ENCODE measurements at places on chromosomes 2 and 18.
A peak's percentile ranks its signal among the peaks of the same experiment; 100 is the strongest.

DNA sequence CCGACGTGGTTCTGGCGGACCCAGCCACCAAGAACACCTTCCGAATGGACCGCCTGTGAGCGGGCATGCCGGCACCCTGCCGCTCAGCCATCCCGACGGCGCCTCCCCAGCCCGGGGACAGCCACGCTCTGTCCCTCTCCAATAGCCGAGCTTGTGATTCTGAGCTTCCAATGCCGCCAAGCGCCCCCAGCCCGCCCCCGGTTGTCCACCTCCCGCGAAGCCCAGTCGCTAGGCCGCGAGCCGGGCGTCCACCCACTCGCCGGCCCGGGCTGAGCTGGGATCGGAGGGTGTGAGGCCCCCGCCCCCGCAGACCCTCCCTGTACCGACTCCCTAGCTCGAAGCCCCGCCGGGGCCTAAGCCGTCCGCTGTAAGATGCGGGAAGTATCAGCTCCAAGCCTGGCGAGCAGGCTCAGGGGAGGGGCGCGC is 1195.1 kb upstream of the CHAC2 start:
- DNase-seq, result no peak

- no peak for DNase-seq
These were observed 74.6 kb downstream of the COL5A2 start for GRCh38 chr2:189104934-189105333.

- no peak for DNase-seq
These were observed 14.2 kb downstream of the GPATCH11 start for GRCh38 chr2:37098416-37099118.

- DNase-seq, result no peak
These were observed 100.7 kb downstream of the ARHGAP15 start for GRCh38 chr2:143229952-143230351.

GRCh38 chr18:65994302-65994701 is 243.5 kb downstream of the CDH7 start:
- peak; percentile 55 for DNase-seq

- no peak for DNase-seq
These were observed 181.5 kb downstream of the KLHL29 start for GRCh38 chr2:23566241-23567142.

GRCh38 chr2:111072220-111072871 is 48.4 kb upstream of the BCL2L11 start:
- DNase-seq, result no peak

DNA sequence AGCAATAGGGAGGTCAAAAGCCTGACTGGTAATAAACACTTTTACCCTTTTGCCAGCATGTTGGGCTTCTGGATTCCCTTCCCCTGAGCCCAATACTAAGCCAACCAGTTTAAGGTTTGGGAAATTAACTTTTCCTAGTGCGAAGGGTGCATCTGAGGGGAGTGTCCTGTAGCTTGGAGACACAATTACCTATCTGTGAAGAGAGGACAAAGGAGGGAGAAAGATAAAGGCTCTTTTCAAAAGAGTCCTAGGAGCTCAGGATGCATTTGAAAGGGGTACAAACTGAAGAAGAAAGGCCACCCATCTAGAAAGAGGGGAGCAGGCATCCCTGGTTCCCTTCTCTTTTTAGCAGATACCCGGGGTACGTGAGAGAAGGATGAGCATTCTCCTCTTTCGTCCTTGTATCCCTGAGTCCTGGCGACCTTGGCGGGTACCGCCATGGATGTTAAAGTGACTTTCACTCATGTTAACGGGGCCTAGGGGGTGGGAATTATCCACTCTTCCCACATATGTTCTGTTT is 25.1 kb downstream of the C18orf54 start:
- DNase-seq, result no peak

DNA sequence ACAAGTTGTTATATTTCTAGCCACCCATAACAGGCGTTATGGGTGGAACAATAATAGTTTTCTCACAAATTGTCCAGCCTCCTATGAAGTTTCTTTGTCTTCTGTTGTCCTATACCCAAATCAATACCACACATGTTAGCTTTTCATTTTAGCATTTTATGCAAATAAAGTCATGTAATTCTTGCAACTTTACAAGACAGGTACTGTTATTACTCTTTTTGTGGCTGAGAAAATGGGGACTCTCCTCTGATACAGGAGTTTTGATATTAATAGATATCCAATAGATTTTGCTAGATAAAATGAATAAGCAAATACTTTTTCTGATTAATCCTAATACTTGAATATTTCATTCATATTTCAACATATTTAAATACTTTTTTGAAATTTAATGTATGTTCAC is 151.0 kb downstream of the PMAIP1 start:
- DNase-seq, result no peak

DNA sequence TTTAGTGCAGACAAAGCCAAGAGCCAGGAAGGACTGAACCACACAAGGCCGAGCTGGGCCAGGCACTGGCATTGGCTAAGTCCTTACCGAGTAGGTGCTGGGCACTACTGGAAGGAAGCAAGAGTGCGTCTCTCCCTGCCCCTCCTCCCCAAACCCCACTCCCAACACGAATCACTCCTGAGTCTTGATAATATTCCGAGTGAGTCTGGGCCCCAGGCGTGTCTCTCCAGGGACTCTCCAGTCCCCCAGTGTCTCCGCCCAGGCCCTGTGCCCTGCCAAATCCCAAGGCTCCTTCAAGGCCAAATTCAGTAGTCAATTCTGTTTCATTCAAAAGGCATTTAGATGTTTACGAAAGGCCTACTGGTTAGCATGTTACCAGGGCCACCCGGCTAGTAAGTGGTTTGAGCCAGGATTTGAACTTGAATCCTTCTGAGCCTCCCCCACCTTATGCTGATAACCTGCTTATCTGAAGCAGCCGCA is 82.8 kb downstream of the GLI2 start:
- no peak for DNase-seq

- peak; percentile 38 for DNase-seq
These were observed 174.9 kb downstream of the SEPTIN10 start for GRCh38 chr2:109438773-109439389.

DNA sequence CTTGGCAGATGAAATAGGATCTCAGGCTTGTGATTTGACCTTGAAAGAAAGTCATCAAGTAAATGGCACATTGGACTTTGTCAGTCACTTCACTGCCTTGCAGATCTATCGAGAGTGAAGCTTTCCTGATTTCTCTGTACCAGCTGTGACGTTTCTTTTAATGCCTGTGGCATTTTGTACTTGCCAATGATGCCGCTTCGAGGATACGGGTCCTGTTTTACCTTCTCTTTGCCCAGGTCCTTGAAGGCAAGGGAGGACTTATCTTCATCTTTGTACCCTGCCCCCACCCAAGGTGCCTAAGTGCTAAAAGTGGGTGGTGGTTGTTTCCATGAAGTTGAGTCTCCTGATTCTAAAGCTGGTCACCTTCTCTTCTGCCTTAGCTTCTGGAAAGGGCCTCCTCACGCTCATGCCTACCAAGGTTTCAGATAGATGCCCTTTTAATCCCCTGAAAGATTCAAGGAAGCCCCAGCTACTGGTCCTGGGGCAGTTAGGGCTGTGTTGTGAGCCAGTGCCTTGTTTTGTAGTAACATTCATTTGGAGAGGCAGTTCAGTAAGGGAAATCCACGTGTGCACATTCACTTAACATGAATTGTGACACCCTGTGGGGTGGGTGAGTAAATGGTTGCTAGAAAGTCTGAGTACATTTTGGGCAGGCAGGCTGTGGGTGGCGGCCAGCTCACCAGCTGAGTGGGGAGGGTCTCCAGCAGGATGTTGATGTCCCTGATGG is 6.1 kb downstream of the LBH start:
- DNase-seq, result no peak

- DNase-seq, result no peak
These were observed 124.5 kb downstream of the SMAD7 start for GRCh38 chr18:48826271-48826670.

- DNase-seq, result no peak
These were observed 15.3 kb downstream of the CAPN10 start for GRCh38 chr2:240601831-240602160.

DNA sequence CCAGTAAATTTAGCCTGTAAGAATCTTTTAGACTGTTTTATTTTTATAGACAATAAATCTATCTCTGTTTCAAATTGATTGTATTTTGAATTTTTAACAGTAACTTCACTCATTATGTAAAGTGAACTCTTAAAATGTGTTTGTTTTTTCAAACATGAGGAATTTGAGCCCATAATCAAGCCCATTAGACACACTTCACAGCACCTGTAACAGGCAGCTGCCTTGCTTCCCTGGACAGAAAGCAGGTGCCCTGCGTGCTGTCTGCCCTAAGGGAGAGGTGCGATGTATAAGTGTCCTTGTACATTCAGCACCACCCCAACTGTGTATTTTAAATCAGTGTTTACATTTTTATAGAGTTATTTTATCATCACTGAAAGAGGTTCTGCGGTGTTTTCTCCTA is 186.5 kb upstream of the TPO start:
- no peak for DNase-seq

- DNase-seq, result no peak
These were observed 23.9 kb upstream of the SPATA3 start for GRCh38 chr2:230972046-230972445.

- no peak for DNase-seq
These were observed 217.7 kb downstream of the ZBTB7C start for GRCh38 chr18:48191494-48191893.

DNA sequence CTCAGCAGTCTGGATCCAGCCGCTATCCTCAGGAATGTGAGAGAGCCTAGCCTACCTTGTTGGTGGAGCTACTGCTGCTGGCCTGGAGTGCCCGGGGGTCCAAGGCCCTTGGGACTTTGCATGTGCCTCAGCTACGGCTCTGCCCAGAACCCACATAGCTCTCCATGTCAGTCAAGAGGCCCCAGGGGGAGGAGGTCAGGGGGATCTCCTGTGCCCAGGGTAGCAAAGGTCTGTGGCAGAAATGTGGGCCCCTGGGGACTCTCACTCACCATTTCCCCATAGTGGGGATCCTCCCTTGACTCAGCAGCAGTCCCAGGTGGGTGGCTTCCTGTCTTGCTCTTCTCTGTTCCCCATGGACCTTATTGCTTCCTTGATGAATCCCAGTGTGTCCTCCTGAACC is 342.7 kb upstream of the CHAC2 start:
- DNase-seq, result no peak

DNA sequence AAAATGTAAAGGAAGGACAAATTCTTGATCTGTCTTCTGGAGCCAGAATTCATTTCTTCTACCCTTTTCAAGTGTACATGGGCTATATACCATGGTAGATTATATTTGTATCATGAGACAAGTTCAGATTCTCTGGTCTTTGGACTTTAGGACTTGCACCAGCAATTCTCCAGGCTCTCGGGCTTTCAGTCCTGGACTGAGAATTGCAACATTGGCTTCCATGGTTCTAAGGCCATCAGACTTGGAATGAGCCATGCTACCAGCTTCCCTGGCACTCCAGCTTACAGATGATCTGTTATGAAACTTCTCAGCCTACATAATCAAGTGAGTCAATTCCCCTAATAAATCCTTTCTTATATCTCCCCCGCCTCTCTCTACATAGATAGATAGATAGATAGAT is 33.3 kb downstream of the SRD5A2 start:
- DNase-seq, result no peak

GRCh38 chr2:42725657-42726056 is 38.3 kb downstream of the OXER1 start:
- peak; percentile 57 for DNase-seq

DNA sequence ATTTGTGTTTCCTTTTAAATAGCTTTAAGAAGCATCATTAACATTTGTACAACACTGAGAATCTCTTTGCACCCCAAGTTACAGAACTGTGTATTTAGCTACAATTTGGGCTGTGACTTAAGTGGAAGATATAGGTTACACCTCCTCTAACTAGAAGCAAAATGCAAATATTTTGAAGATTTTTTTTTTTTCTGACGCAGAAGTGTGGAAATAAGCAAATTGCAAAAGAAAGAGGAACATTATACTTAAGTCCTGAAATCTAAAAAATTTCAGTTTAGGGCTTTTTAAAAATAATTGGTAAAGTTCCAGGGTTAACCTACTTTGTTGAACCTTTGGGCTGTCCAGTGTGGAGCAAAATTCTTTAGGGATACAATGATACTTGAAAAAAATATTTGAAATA is 41.4 kb upstream of the RBMS1 start:
- peak; percentile 50 for DNase-seq

DNA sequence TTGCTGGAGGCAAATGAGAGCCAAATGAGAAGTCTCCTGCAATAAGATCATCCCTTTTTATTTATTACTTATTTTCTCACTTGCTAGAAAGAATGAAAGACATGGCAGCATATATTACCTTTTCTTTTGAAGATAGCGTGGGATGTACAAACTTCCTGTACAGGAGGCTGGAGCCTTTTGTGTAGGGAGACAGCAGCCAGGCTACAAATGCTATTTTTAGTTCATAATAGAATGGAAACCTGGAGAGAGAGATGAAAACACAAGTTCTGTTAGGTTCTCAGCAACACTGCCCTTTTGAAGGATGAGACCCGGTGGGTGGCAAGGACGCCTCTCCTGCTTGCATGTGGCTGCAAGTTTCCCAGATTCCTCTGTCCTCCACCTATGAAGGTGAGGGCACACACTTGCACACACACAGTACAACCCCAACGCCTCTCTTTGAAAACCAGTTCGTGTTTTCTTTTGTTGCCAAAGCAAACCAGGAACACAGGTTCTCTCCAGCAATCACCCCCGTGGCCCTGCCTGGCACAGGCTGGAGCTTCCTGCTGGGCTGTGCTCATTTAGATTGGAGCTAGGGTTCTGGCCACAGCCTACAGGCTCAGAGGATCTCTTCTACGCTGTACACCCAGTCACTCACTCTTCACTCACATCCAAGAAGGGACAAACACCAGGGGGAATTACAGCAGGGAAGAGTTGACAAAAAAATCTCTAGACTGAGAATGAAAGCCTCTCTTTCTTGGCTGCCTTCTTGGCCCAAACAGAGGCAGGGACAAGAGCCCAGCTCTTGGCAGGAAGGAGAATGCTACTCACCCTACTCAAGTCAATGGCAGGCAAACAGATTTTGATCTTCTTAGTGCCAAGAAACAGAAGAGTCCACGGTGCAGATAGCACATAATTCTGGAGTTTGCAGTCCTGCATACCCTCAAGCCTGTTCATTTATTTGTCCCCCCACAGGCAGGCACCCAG is 55.6 kb downstream of the MRPL35 start:
- DNase-seq, result no peak

DNA sequence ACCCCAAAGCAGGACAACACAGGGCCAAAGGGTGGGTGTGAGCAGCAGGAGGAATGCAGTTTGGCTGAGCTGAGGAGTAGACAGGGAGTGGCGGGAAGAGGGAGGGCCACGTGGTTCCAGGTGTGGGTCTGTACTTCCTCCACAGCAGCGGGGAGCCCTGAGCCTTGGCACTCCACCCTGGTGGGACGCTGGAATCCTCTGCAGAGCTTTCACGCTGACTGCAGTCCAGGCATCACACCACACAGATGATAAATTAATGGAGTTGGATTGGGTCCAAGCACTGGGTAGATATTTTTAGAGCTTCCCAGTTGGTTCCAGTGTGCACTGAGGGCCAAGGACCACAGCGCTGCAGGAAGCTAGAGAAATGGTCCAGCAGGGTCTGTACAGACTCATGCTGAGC is 67.0 kb upstream of the TMEM200C start:
- no peak for DNase-seq

DNA sequence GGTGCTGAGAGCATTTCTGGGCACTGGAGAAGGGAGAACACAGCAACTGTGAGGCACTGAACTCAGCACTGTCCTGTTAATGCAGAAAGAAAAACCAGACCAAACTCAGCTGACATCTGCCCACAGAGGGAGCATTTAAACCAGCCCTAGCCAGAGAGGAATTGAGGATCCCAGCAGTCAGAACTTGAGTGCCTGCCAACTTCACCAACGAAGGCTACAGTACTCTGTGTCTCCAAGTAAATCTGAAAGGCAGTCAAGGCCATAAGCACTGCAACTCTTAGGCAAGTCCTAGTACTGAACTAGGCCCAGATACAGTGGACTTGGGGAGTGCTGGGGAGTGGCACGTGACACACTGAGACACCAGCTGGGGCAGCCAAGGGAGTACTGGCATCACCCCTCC is 176.2 kb upstream of the ZC3H15 start:
- DNase-seq, result no peak
